ENCODE measurements at places on chromosomes 4 and X. TPM values are rescaled to one million over a fixed set of nuclear protein-coding genes. Genes with fewer than 3 reads are reported as not detected.

GRCh38 chrX:136227948-136228838 lies 23.0 kb downstream of the MAP7D3 start:
- peaks cover 18% of the 10 kb centered on the region for H3K4me1 ChIP-seq
- peak overlapping the region; percentile 32 for H3K4me3 ChIP-seq
- no peaks in the 10 kb centered on the region for H3K27me3 ChIP-seq

- no peaks in the 10 kb centered on the region for H3K4me1 ChIP-seq
- no peak overlapping the region for H3K27ac ChIP-seq
- no peaks in the 10 kb centered on the region for H3K36me3 ChIP-seq
- DNase-seq, result no peak
Observed at GRCh38 chrX:141839856-141840255, 1.7 kb downstream of the MAGEC3 start.

DNA sequence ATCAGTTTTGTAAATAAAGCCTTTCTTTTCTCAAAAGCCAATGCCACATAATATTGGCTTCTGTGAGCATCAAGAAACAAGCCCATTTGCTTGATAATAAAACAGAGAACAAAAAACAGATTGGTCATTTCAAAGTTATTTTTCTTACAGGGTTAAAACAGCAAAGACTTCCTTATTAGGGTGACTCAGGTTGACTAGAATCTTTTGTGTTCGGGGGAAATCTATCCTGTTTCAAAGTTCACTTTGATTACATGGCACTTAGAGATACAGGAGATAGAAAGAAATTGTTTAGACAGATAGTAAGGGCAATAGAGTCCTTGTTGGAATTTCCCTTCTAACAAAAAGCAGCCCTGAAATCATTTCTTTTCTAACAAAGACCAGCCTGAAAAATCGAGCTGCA lies 170.0 kb upstream of the GLRA2 start:
- H3K27me3 ChIP-seq, result no peaks in the 10 kb centered on the region
- no peaks in the 10 kb centered on the region for H3K4me1 ChIP-seq
- DNase-seq, result no peak
- no peaks in the 10 kb centered on the region for H3K36me3 ChIP-seq

DNA sequence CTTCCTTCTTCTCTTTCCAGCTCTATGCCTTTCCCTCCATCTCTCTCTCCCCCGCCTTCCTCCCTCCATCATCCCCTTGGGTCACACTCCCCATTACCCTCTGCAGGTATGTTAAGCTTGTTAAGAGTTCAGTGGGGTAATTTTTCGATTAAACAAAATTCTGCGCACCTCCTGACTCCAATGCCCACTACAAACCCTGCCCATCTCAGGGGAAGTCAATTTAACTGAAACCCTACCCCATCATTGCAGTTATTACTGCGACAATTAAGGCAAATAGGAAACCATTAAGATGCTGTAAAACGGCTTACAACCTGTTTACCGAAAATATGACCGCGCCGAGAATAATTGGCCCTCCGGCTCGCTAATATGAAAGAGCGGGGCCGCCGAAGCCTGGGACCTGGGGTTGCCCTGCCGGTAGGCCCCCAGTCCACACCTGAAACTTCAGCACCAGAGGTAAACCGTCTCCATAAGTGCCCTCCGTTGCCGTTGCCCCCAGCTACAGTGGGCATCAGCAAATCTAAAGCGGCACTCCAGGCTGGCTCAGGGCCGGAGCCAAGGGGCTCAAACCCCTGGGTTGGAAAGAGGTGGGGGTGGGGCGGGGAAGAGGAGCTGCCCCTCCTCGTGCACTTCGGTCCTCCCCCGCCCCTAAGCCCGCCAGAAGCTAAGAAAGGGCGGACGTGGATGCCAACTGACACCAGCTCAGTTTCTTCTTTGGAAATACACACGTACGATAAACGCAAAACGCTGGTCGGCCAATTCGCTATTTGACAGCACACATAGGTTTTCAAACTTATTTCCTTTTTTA lies 4.8 kb downstream of the ARX start:
- H3K27me3 ChIP-seq, result peaks cover 77% of the 10 kb centered on the region
- DNase-seq, result no peak

DNA sequence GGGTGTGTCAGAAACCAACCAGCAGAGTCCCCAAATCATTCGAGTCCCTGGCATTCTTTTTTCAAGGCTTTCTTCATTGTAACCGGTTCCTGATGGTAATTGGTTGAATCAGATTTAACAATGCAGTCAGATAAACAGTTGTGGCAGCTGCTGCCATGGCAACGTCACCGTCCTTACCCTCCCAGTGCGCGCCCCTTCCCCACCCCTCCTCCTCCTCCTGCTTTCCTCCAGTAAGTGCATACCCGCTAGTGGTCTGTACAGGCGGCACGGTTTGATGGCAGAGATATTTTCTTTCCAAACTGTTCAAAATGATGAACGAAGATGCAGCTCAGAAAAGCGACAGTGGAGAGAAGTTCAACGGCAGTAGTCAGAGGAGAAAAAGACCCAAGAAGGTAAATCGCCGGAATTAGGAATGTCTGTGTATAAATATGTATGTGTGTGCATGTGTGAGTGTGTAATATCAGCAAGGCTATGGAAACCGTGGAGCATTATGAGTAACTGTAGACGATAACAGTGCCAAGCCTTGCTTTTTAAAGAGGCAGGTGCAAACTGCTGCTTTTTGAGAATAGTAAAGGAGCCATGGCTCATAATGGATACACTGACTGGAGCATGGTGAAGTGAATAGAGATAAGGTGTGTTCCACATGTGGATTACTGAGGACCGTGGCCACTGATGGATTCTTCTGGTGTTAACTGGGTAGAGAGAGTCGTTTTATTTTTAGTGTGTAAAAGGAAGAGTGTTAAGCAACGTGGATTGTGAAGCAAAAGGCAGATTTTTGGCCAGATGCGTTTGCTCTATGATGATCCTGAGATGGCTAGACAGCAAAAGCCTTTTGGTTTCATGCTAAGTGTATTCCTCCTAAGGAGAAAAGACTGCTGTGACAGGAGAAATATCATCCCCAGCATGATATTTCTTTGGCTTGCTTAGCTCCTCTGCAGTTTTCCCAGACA lies at the start of gene ANK2:
TSS of gene ANK2 (plus strand) at position 233 of the 950 bp plus-strand sequence. CDS start at position 309, 76 bp downstream.
- H3K36me3 ChIP-seq, result no peaks in the 10 kb centered on the region
- H3K4me3 ChIP-seq, result no peak within 1 kb of the TSS
- no peak within 1 kb of the TSS for H3K27ac ChIP-seq
- H3K4me1 ChIP-seq, result no peaks in the 10 kb centered on the region

DNA sequence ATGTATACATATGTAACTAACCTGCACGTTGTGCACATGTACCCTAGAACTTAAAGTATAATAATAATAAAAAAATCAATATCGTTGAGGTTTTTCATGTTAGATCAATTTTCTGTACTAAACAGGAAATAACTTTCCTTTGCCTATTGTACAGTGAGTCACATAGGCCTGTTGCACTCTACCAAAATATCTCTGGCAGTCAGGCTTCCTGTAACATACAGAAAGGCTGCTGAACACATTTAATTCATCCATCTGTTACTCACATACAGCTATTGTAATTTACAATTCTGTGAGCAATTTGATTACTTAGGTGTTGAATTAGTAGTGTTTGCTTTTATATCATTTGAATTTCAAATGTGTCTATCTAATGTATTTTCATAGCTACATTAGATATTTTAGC lies 427.8 kb downstream of the TMA16 start:
- H3K27me3 ChIP-seq, result no peaks in the 10 kb centered on the region
- no peak overlapping the region for H3K27ac ChIP-seq
- H3K4me3 ChIP-seq, result no peak overlapping the region
- no peaks in the 10 kb centered on the region for H3K4me1 ChIP-seq

DNA sequence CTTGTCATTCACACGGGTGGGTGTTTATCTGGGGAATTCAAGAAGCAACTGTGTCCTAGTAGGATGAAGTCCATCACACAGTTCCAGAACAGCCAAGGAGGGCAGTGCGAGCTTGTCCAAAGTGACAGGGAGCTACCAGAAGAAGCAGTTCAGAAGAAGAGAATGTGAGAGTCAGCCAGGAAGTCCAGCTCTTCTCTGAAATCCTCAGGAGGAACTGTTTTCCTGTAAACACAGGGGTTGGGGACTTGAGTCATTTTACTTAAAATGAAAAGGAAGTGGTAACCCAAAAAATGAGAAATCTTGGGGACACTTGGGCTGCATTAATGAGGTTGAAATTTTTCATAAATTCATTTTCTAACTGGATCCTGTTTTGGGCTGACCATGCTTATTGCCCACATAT lies 8.2 kb upstream of the TLR10 start:
- H3K36me3 ChIP-seq, result peaks cover 38% of the 10 kb centered on the region
- H3K27me3 ChIP-seq, result peaks cover 1% of the 10 kb centered on the region

DNA sequence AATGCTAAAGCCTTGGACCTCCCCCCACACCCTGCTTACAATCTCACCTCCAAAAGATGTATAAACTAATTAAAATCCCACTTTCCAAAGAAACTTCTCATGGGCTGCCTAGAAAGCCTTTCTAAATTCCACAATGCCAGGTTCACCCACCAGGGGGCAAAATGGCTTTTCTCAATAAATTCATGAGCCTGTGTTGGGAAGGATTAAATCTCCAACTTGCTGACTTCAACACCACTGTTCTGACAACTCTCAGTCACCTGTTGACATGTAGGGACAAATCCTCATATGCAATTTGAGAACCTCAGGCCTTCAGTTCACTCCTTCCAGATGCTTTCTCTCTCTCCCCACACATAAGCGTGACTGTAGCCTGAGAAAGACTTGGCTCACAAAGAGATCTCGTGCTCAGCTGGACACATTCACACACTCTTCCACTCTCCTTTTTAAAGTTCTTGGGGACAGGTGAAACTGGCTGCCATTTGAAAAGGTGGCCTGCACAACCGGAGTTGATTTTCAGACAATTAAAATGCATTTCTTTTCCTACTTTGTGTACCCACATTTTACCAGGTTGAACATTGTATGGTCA lies 88.6 kb upstream of the PRPS2 start:
- no peak overlapping the region for H3K27ac ChIP-seq
- peaks cover 5% of the 10 kb centered on the region for H3K27me3 ChIP-seq
- no peaks in the 10 kb centered on the region for H3K36me3 ChIP-seq
- no peak overlapping the region for H3K4me3 ChIP-seq
- no peaks in the 10 kb centered on the region for H3K4me1 ChIP-seq

- no peak overlapping the region for H3K27ac ChIP-seq
- H3K4me1 ChIP-seq, result no peaks in the 10 kb centered on the region
- H3K4me3 ChIP-seq, result no peak overlapping the region
- peaks cover 25% of the 10 kb centered on the region for H3K27me3 ChIP-seq
Observed at GRCh38 chr4:53490965-53491622, 100.2 kb downstream of the LNX1 start.

- no peak overlapping the region for H3K27ac ChIP-seq
- no peak overlapping the region for H3K4me3 ChIP-seq
- H3K36me3 ChIP-seq, result peaks cover 8% of the 10 kb centered on the region
- no peaks in the 10 kb centered on the region for H3K27me3 ChIP-seq
- no peak for DNase-seq
Observed at GRCh38 chrX:68177542-68177941, 255.8 kb downstream of the OPHN1 start.

DNA sequence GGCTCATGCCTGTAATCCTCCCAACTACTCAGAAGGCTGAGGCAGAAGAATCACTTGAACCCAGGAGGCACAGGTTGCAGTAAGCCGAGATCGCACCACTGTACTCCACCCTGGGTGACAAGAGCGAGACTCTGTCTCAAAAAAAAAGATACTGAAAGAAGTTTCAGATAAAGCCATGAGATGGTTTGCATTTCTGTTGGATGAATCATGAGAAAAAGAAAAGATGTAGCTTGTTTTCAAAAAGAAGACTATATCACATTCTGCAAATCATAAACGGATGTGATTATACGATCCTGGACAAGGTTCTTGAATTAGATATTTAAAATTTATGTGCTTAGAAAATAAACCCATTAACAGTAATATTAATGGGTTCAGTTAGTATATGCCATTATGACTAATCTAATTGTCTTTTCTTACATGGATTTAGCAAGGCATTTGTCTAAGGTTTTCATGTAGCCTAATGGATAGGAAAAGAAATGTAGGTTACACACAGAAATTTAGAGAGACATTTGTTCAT lies 345.9 kb downstream of the SLC7A11 start:
- no peaks in the 10 kb centered on the region for H3K27me3 ChIP-seq
- H3K36me3 ChIP-seq, result no peaks in the 10 kb centered on the region
- no peak overlapping the region for H3K27ac ChIP-seq

- DNase-seq, result no peak
- no peaks in the 10 kb centered on the region for H3K27me3 ChIP-seq
- H3K36me3 ChIP-seq, result peaks cover 7% of the 10 kb centered on the region
- H3K4me1 ChIP-seq, result peaks cover 22% of the 10 kb centered on the region
- H3K4me3 ChIP-seq, result no peak overlapping the region
Observed at GRCh38 chrX:41703574-41704029, 14.8 kb downstream of the GPR34 start.

- H3K4me3 ChIP-seq, result peak within 1 kb of the TSS; percentile 76
- no peak within 1 kb of the TSS for H3K27ac ChIP-seq
- no peaks in the 10 kb centered on the region for H3K36me3 ChIP-seq
- H3K4me1 ChIP-seq, result peaks cover 5% of the 10 kb centered on the region
Observed at GRCh38 chr4:86891762-86892635, at the start of gene C4orf36. C4orf36 (minus strand) TSS chr4:86892422; CDS start chr4:86891520, 902 bp downstream.

DNA sequence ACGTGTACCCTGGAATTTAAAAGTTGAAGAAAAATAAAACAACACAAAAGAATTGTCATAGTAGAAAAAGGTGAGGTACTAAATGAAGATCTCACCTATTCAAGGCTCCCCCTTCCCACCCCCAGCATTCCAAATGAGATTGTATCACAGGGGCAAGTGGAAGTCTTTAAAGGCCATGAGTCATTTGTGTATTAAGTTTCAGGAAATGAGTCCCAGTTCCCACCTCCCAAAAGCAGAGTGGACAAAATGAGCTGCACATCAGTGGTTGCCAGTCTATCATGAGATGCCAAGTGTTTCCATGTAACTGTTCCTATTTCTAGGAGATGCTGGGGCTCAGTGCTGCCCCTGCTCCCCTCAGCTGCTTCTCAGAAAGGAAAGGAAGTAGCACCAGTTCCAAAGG lies 20.1 kb downstream of the ARHGEF9 start:
- H3K4me1 ChIP-seq, result peaks cover 1% of the 10 kb centered on the region
- H3K27me3 ChIP-seq, result no peaks in the 10 kb centered on the region
- H3K27ac ChIP-seq, result no peak overlapping the region
- no peak overlapping the region for H3K4me3 ChIP-seq
- peaks cover 2% of the 10 kb centered on the region for H3K36me3 ChIP-seq

DNA sequence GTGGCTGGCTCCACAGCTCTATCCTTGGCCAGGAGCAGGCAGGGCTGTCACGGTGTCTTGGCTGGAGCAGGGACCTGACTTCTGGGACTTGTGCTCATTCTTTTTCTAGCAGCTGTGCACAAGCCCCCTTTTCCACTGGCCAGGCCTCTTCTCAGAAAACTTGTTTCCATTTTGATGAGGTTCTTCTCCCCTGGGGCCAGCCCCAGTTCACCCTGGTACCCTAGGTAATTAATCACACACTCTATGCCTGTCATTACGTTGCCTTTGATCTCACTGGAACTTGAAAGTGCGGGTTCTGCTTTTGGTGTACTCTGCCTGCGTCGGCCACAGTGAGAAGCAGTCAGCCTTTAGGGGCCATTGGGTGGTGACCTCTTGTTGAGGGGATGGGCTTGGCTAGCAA lies 26.6 kb downstream of the DRD5 start:
- peaks cover 8% of the 10 kb centered on the region for H3K4me1 ChIP-seq
- no peaks in the 10 kb centered on the region for H3K36me3 ChIP-seq
- no peak overlapping the region for H3K4me3 ChIP-seq

- no peak for DNase-seq
- H3K4me3 ChIP-seq, result no peak overlapping the region
- no peaks in the 10 kb centered on the region for H3K36me3 ChIP-seq
- no peaks in the 10 kb centered on the region for H3K27me3 ChIP-seq
Observed at GRCh38 chr4:80980239-80980638, 50.3 kb upstream of the BMP3 start.

Gene MUC7
- not detected for total RNA-seq

Gene SPANXB1
- total RNA-seq, result not detected

Gene BANK1
- 0.72 TPM for total RNA-seq

Gene CLDN22
- not detected for total RNA-seq

Gene TKTL2
- not detected for total RNA-seq

Gene SSX2B
- not detected for total RNA-seq

Gene TRIM61
- 3.1 TPM for total RNA-seq

Gene COL4A6
- not detected for total RNA-seq

Measured in activated naive CD8-positive, alpha-beta T cell treated with anti-CD3 and anti-CD28 coated beads, Interleukin-2, amount 10 ng/mL, durations not matched to agents 7 days and 5 days (primary cell).